ENCODE measurements at places on chromosomes 5 and 9.

GRCh38 chr9:97803167-97804058 lies 49.6 kb upstream of the FOXE1 start:
- peaks cover 3% of the 10 kb centered on the region for H3K27me3 ChIP-seq
- no peaks in the 10 kb centered on the region for H3K4me1 ChIP-seq
- no peak overlapping the region for H3K27ac ChIP-seq
- H3K4me3 ChIP-seq, result peak overlapping the region; percentile 62
- DNase-seq, result peak; percentile 60

DNA sequence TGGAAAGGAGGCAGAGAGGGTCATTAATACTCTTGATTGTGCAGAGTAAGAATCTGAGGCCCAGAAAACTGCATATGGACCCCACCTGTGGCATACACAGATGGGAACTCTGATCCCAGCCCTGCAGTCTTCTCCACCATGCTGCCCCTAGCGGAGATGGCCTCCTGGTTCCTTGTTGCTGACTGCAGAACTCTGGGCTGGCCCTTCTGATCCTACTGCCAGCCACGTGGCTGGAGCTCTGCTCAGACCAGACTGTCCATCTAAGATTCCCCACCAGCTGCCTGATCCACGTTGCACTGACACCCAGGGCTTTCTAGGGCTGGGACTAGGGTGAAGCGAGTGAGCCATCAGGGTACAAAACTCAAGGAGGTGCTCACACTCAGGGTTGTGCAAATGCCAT lies 245.7 kb upstream of the NR4A3 start:
- H3K4me1 ChIP-seq, result peaks cover 11% of the 10 kb centered on the region
- no peak overlapping the region for H3K4me3 ChIP-seq
- H3K27ac ChIP-seq, result no peak overlapping the region
- no peaks in the 10 kb centered on the region for H3K27me3 ChIP-seq
- no peak for DNase-seq

DNA sequence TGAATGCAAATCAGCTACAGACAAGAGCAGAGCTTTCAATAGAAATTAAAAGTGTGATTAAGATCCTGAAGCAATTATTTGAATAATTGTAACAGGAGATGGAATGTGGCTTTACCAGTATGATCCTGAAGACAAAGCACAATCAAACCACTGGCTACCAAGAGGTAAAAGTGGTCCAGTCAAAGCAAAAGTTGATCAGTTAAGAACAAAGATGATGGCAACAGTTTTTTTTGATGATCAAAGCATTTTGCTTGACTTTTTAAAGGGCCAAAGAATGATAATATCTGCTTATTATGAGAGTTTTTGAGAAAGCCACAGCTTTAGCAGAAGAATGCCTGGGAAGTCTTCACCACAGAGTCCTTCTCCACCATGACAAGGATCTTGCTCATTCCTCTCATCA lies 409.2 kb downstream of the CSNK1G3 start:
- peaks cover 7% of the 10 kb centered on the region for H3K4me1 ChIP-seq
- no peak for DNase-seq
- no peaks in the 10 kb centered on the region for H3K36me3 ChIP-seq
- H3K27ac ChIP-seq, result no peak overlapping the region
- H3K27me3 ChIP-seq, result no peaks in the 10 kb centered on the region

DNA sequence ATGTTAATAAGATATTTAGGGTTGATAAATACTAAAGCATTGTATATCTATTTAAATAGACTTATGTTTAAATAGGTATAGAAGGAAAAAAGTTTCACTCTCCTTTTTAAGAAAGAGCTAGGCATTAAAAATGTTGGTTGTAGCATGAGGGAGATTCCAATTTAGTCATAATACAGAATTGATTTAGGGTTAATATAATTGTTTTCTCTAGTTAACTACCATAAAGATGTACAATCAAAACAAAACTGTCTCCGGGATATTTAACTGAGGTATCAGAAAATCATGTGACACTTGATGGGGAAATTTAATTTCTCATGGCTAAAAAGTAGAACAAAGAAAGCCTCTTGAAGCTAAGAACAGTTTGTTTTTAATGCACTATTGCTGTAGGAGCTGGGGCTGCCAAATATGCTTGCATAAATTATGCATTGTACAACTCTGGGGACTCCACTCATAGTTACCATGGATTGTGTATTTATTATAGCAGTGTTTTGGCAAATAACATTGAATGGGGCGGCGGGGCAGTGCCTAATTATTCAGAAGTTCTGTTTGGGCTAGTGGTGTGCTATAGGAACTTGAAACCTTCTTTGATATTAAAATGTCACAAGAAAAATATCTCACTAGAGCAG lies 44.2 kb downstream of the SMC2 start:
- no peaks in the 10 kb centered on the region for H3K4me1 ChIP-seq
- no peak for DNase-seq
- H3K27ac ChIP-seq, result no peak overlapping the region
- H3K4me3 ChIP-seq, result no peak overlapping the region
- no peaks in the 10 kb centered on the region for H3K27me3 ChIP-seq
- H3K36me3 ChIP-seq, result peaks cover 4% of the 10 kb centered on the region

GRCh38 chr9:33452828-33453271 lies 5.5 kb upstream of the AQP3 start:
- no peak overlapping the region for H3K27ac ChIP-seq
- no peaks in the 10 kb centered on the region for H3K36me3 ChIP-seq

DNA sequence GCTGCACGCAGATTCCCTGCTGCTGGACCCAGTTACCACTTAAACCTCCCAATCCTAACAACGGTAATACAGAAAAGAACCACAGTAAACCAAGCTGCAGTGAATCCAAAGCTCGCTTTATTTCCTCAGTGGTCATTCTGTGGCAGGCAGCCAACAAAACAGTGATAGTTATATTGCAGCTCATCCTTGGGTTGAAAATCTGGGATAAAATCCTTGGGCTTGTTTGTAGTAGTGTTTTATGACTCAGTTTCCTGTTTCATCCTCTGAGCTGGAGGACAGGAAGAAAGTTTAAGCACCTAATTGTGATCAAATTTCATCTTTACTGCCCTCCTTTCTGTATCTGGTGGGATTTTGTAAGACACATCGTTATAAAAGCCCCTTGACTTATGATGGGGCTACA lies 31.4 kb downstream of the HMGCR start:
- no peak overlapping the region for H3K27ac ChIP-seq
- DNase-seq, result no peak
- H3K4me1 ChIP-seq, result no peaks in the 10 kb centered on the region
- H3K27me3 ChIP-seq, result no peaks in the 10 kb centered on the region
- H3K36me3 ChIP-seq, result no peaks in the 10 kb centered on the region

- H3K4me3 ChIP-seq, result no peak within 1 kb of the TSS
- no peak within 1 kb of the TSS for H3K27ac ChIP-seq
- H3K27me3 ChIP-seq, result no peaks in the 10 kb centered on the region
Measured at GRCh38 chr5:9630251-9630650, at the start of gene TAS2R1. TAS2R1 (minus strand) TSS chr5:9630351; CDS start chr5:9630032, 319 bp downstream.

DNA sequence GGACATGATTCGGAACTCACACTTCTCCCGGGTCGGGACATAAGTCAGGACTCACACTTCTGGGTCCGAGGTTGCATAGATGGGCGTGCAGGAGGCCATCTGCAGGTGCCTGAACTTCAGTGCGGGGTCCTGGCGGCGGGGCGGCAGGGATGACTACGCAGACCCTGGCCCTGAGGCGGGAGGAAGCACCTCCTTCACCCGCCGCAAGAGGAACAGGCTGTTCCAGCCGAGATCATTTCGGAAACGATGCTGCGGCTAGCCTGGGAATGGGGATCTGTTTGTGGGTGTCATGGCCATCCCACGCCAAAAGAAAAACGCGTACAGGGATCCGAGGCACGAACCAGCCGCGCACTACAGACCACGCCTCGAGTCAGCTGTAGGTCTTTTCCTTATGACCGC lies 196.6 kb downstream of the TTLL11 start:
- peaks cover 9% of the 10 kb centered on the region for H3K4me1 ChIP-seq
- no peaks in the 10 kb centered on the region for H3K27me3 ChIP-seq
- no peaks in the 10 kb centered on the region for H3K36me3 ChIP-seq
- H3K4me3 ChIP-seq, result no peak overlapping the region

- H3K4me1 ChIP-seq, result no peaks in the 10 kb centered on the region
- no peaks in the 10 kb centered on the region for H3K36me3 ChIP-seq
- no peak overlapping the region for H3K4me3 ChIP-seq
- no peak for DNase-seq
- H3K27me3 ChIP-seq, result peaks cover 7% of the 10 kb centered on the region
Measured at GRCh38 chr5:174335682-174336364, 290.3 kb downstream of the NSG2 start.

DNA sequence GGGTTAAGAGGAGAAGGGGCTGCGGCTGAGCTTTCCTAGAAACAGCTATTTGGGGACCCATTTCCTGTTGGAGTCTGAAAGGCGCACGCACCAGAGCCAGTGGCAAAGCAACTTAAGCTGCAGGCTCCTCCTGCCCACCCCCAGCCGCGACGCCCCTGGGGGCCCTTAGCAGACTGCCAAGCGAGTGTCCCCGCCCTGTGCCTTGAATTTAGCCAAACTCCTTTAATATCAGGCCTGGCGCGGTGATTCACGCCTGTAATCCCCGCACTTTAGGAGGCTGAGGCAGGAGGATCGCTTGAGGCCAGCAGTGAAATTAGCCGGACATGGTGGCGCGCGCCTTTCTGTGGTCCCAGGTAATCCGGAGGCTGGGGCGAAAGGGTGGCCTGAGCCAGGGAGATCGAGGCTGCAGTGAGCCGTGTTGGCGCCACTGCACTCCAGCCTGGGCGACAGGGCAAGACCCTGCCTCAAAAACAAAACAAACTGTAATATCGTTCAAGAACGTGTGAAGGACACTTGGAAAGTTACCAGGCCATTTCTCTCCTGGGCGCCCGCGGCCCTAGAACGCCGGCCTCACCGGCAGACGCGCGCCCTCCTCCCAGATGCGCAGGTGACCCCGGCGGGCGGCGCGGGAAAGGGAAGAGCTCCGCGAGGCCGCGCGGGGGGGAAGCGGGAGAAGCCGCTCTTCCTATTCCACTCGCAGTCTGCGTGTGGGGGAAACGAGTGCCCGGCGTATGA lies 1.0 kb upstream of the F2R start:
- peak overlapping the region; percentile 72 for H3K4me3 ChIP-seq
- no peaks in the 10 kb centered on the region for H3K4me1 ChIP-seq

GRCh38 chr5:169637085-169637548 lies at the start of gene DOCK2:
DOCK2 (plus strand) TSS chr5:169637275; CDS start chr5:169637327, 52 bp downstream.
- no peaks in the 10 kb centered on the region for H3K4me1 ChIP-seq
- no peak within 1 kb of the TSS for H3K27ac ChIP-seq
- peak within 1 kb of the TSS; percentile 52 for H3K4me3 ChIP-seq

GRCh38 chr9:136328622-136329041 lies 1.3 kb downstream of the GPSM1 start:
- H3K4me1 ChIP-seq, result peaks cover 5% of the 10 kb centered on the region
- no peaks in the 10 kb centered on the region for H3K36me3 ChIP-seq
- H3K27ac ChIP-seq, result no peak overlapping the region

GRCh38 chr9:13778631-13779030 lies 499.1 kb upstream of the MPDZ start:
- H3K27ac ChIP-seq, result no peak overlapping the region
- H3K27me3 ChIP-seq, result no peaks in the 10 kb centered on the region
- no peak overlapping the region for H3K4me3 ChIP-seq
- no peaks in the 10 kb centered on the region for H3K4me1 ChIP-seq

GRCh38 chr5:55441954-55442353 lies 92.8 kb downstream of the PLPP1 start:
- H3K36me3 ChIP-seq, result peaks cover 9% of the 10 kb centered on the region
- H3K4me1 ChIP-seq, result peaks cover 47% of the 10 kb centered on the region
- no peak overlapping the region for H3K4me3 ChIP-seq
- H3K27me3 ChIP-seq, result no peaks in the 10 kb centered on the region

DNA sequence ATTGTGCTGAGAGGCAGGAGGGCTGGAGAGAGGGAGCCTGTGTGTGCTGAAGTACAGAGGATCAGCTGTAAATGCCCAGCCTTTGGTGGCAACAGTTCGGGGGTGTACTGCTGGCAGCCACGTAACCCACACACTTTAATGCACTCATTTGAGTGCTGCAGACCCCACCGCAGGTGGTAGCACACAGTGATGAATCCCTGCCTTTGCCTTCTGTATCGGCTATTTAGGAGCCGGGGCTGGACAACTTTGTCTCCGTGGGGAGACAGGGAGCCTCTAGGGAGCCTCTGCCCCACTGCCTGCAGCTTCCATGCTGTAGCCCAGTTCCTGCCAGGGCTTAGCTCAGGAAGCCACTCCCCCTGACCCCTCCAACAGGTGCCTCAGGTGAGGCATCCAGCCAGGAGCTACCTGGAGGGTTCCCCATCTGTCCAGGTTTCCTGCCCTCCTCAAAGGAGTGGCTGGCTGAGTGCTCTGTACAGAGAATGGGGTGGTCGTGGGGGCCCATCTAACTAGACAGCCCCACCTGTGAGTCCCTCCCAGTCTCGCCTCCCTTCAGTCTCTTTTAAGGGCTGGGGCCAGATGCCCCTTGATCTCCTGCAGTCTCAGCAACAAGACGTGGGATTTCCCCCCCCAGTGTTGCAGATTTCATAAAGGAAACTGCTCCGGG lies 44.5 kb downstream of the SECISBP2 start:
- H3K27ac ChIP-seq, result no peak overlapping the region
- no peak overlapping the region for H3K4me3 ChIP-seq
- peaks cover 26% of the 10 kb centered on the region for H3K4me1 ChIP-seq
- H3K36me3 ChIP-seq, result peaks cover 3% of the 10 kb centered on the region
- no peaks in the 10 kb centered on the region for H3K27me3 ChIP-seq

Data from psoas muscle (tissue), 8 donors.